ENCODE measurements at places on chromosomes 5 and 9. TPM values are rescaled to one million over a fixed set of nuclear protein-coding genes. Genes with fewer than 3 reads are reported as not detected.

DNA sequence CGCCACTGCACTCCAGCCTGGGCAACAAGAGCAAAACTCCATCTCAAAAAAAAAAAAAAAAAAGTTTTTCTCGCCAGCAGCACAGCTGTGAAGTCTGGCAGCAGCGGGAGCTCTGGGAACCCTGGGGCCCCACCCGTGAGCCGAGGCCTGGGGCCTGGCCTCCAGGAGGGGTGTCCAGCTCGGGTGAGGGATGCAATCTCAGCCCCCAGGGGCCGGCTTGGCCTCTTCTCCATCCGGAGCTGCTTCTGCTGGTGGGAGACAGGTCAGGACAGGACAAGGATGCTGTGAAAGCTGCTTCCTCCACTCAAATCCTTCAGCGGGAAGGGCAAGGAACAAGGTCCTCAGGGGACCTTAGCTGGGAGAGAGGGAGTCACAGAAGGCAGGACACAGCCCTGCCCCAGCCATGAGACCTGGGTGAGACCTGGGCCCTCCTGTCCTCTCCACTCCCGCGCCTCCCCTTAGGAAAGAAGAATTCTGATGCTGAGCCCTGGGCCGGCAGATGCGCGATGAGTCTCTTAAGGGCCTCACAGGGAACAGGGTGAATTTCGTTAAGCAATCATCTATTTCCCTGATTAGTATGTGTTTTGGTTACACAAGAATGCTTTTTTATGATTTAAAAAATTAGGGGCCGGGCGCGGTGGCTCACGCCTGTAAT lies 30.6 kb downstream of the PLPP7 start:
- no peaks in the 10 kb centered on the region for H3K4me1 ChIP-seq
- no peak overlapping the region for H3K27ac ChIP-seq
- H3K27me3 ChIP-seq, result no peaks in the 10 kb centered on the region
- DNase-seq, result no peak

GRCh38 chr5:1594357-1595106 lies 70.8 kb upstream of the LPCAT1 start:
- H3K4me1 ChIP-seq, result no peaks in the 10 kb centered on the region
- no peaks in the 10 kb centered on the region for H3K36me3 ChIP-seq
- peak overlapping the region; percentile 40 for H3K4me3 ChIP-seq

- no peak overlapping the region for H3K4me3 ChIP-seq
- no peak overlapping the region for H3K27ac ChIP-seq
- H3K36me3 ChIP-seq, result no peaks in the 10 kb centered on the region
- no peaks in the 10 kb centered on the region for H3K27me3 ChIP-seq
- peaks cover 8% of the 10 kb centered on the region for H3K4me1 ChIP-seq
Measured at GRCh38 chr9:136965771-136966484, 11.4 kb upstream of the PTGDS start.

DNA sequence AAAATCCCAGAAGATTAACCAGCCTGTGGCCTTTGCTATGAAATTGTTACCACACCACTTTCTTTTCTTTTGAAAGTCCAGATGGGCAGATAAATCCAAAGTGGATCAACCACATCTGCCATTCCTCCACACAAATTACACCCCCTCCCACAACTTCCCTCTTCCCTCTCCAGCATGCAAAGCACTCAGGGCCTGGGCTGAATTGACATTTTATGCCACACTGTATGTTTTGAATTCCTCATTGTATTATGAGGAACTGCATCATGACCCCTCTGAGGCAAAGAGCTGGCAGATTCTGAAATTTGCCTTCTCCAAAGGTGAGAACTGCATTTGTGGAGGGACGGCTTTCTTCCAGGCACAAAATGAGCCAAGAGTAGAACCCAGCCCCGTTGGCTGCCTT lies 589.2 kb upstream of the KLF4 start:
- H3K27me3 ChIP-seq, result no peaks in the 10 kb centered on the region
- H3K4me1 ChIP-seq, result no peaks in the 10 kb centered on the region
- H3K4me3 ChIP-seq, result no peak overlapping the region
- no peak overlapping the region for H3K27ac ChIP-seq

DNA sequence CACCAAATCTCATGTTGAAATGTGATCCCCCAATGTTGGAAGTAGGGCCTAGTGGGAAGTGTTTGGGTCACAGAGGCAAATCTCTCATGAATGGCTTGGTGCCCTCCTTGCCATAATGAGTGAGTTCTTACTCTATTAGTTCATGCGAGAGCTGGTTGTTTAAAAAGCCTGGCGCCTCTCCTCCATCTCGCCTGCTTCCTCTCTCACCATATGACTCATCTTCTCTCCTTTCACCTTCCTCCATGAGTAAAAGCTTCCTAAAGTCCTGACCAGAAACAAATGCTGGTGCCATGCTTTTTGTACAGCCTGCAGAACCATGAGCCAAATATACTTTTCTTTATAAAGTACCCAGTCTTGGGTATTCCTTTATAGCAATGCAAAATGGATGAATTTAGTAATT lies 20.9 kb upstream of the ARHGAP26 start:
- no peaks in the 10 kb centered on the region for H3K36me3 ChIP-seq
- no peak for DNase-seq
- no peak overlapping the region for H3K4me3 ChIP-seq
- H3K4me1 ChIP-seq, result peaks cover 19% of the 10 kb centered on the region
- H3K27me3 ChIP-seq, result no peaks in the 10 kb centered on the region
- peak overlapping the region; percentile 41 for H3K27ac ChIP-seq

- H3K27me3 ChIP-seq, result no peaks in the 10 kb centered on the region
- no peaks in the 10 kb centered on the region for H3K36me3 ChIP-seq
- H3K27ac ChIP-seq, result no peak overlapping the region
- no peak overlapping the region for H3K4me3 ChIP-seq
- no peak for DNase-seq
Measured at GRCh38 chr9:76619197-76619596, 145.0 kb upstream of the PCA3 start.

DNA sequence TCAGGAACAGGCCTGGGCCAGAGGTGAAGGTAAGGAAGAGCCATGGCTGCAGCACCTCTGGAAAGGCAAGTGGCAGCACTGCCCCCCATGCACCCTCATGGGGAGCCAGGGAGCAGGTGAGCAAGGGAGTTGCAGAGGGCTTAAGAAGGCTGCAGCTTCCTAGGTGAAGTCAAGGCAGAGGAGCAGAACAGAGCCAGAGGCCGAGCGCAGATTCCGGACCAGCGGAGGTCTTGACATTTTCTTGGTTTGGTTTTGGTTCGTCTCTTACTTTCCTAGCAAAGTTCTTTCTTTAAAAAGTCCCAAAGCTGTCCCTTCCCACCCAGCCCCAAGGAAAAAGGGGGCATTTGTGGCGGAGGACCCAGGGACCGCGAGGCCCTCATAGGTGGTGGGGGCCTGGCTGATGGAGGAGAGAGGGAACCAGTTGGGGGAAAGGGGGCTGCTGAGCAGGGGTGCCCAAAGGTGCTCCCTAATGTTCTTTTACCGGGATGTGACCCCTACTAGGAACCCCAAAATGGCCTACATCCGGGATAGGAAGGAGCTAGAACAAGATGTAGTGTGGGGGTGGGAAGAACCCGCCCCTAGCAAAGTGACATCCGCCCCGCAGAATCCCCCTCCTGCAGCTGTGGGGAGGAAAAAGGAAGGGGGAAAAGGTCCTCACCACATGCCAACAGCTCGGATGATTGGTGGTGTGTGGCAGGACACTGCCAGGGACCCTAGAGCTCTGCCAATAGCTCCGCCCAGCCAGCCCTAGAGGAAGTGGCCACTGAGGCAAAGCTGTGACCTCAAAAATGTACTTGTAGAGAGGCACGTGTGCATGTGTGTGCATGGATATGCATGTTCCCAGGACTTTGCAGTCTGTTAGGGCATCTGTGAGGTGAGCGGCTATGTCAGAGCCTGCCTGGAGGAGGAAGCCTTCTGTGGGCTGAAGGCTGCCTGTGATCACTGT lies 914 bp upstream of the CD72 start:
- H3K4me3 ChIP-seq, result no peak overlapping the region
- DNase-seq, result no peak
- no peak overlapping the region for H3K27ac ChIP-seq
- H3K27me3 ChIP-seq, result peaks cover 25% of the 10 kb centered on the region
- H3K4me1 ChIP-seq, result no peaks in the 10 kb centered on the region

DNA sequence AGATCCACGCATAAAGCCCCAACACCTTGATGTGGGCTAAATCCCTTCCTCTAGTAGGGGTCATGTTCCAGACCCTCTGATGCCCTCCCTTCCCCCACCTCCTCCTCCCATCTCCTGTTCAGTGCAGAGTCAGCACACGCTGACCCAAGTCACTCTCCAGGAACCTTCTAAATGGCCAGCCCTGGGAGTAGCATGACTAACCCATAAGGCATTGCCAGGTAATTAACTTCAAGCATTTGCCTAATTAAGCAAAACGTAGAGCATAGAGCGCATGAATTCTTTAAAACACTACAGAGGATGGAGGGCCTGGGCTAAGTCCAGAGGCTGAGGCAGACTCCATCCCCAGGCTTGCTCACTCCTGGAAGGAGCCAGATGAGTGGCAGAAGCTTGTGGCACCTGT lies 276.3 kb upstream of the MSX2 start:
- DNase-seq, result no peak

Gene GCNT4
- 1.1 TPM for polyA plus RNA-seq

Gene HTR1A
- polyA plus RNA-seq, result not detected

Gene SPATA31D4
- not detected for polyA plus RNA-seq

- no peak overlapping the region for H3K27ac ChIP-seq
- H3K27me3 ChIP-seq, result no peaks in the 10 kb centered on the region
- H3K4me1 ChIP-seq, result peaks cover 5% of the 10 kb centered on the region
Measured at GRCh38 chr5:16585041-16585667, 31.6 kb downstream of the RETREG1 start.

DNA sequence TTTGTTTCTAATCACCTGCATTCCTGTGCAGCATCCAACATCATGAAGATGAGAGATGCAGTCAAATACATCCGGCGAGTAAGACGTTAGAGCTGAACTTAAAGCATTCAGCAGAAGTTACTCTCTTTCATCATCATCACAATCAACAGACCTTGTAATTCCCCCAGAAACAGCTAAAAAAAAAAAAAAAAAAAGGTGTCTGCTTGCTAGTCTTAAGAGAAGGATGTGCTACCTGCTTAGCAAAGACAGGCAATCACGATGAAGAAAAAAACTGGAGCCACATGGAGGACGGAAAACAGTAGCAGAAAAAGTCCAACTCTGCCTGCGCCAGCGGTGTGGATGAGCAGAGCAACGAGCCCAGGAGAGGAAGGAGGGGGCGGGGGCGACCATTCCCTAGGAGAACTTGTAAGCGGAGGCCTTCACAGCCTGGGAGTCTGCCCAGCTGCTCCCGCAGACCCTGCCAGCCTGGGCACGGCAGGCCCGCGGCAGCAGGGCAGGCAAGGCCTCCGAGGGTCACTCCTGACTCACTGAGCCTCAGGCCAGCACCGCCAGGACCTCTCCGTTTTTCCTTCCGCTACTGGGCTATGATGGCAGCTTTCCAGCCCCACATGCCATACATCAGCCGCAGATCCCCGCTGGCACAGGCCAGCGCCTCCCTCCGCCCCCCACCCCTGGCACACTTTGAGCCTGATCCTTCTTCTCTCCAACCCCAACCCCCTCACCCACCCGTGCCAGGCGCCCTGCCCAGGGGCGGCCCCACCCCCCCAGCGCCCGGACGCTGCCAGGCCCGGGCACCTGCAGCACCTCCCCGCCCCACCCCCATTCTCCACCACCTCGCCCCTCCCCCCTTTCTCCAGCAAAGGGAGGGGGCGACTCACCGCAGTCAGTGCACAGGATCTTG lies 1.4 kb downstream of the NRG2 start:
- peaks cover 18% of the 10 kb centered on the region for H3K27me3 ChIP-seq
- H3K27ac ChIP-seq, result no peak overlapping the region
- H3K4me3 ChIP-seq, result peak overlapping the region; percentile 70
- peaks cover 17% of the 10 kb centered on the region for H3K4me1 ChIP-seq

Gene JAK2
- polyA plus RNA-seq, result 5.4 TPM

Gene ADGRD2
- not detected for polyA plus RNA-seq

GRCh38 chr5:93637697-93638096 lies 54.7 kb downstream of the NR2F1 start:
- H3K27ac ChIP-seq, result no peak overlapping the region
- H3K36me3 ChIP-seq, result no peaks in the 10 kb centered on the region
- H3K4me3 ChIP-seq, result no peak overlapping the region
- no peaks in the 10 kb centered on the region for H3K4me1 ChIP-seq
